ENCODE measurements at places on chromosomes 16 and 17. TPM values are rescaled to one million over a fixed set of nuclear protein-coding genes. Genes with fewer than 3 reads are reported as not detected.

Gene CCL14
- total RNA-seq = not detected

- no peak overlapping the region for H3K27ac ChIP-seq
- no peak for DNase-seq
- H3K4me1 ChIP-seq = no peaks in the 10 kb centered on the region
- no peaks in the 10 kb centered on the region for H3K36me3 ChIP-seq
- H3K4me3 ChIP-seq = no peak overlapping the region
Observed at GRCh38 chr17:50428831-50429424, 2.9 kb downstream of the ACSF2 start.

GRCh38 chr16:17265154-17265553, 205.6 kb downstream of the XYLT1 start:
- H3K27me3 ChIP-seq = no peaks in the 10 kb centered on the region
- H3K27ac ChIP-seq = no peak overlapping the region
- H3K4me1 ChIP-seq = no peaks in the 10 kb centered on the region
- no peak for DNase-seq

GRCh38 chr16:4409081-4409932, 7.1 kb downstream of the CORO7 start:
- H3K27me3 ChIP-seq = no peaks in the 10 kb centered on the region
- no peak overlapping the region for H3K27ac ChIP-seq
- DNase-seq = peak; percentile 41
- no peak overlapping the region for H3K4me3 ChIP-seq

DNA sequence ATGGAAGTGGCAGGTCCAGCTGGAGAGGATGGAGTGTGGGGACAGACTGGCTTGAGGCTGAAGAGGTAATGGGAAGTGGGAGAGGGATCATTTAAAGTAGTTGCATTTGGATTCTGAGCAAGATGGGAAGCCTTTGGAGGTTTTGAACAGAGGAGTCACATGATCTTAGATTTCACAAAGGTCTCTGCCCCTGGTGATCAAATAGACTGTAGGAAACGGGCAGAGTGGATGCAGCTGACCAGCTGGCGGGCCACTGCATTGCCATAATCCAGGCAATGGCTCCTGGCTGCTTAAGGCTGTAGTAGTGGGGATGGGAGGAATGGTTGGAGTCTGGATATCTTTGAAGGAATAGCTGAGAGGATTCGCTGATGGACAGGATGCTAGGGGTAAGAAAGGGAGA, 81.5 kb downstream of the SLC6A2 start:
- DNase-seq = no peak
- H3K4me3 ChIP-seq = no peak overlapping the region
- no peak overlapping the region for H3K27ac ChIP-seq
- H3K4me1 ChIP-seq = no peaks in the 10 kb centered on the region
- H3K27me3 ChIP-seq = no peaks in the 10 kb centered on the region
- H3K36me3 ChIP-seq = no peaks in the 10 kb centered on the region
